ENCODE measurements at places on chromosomes 11 and 22.
A peak's percentile ranks its signal among the peaks of the same experiment; 100 is the strongest.

DNA sequence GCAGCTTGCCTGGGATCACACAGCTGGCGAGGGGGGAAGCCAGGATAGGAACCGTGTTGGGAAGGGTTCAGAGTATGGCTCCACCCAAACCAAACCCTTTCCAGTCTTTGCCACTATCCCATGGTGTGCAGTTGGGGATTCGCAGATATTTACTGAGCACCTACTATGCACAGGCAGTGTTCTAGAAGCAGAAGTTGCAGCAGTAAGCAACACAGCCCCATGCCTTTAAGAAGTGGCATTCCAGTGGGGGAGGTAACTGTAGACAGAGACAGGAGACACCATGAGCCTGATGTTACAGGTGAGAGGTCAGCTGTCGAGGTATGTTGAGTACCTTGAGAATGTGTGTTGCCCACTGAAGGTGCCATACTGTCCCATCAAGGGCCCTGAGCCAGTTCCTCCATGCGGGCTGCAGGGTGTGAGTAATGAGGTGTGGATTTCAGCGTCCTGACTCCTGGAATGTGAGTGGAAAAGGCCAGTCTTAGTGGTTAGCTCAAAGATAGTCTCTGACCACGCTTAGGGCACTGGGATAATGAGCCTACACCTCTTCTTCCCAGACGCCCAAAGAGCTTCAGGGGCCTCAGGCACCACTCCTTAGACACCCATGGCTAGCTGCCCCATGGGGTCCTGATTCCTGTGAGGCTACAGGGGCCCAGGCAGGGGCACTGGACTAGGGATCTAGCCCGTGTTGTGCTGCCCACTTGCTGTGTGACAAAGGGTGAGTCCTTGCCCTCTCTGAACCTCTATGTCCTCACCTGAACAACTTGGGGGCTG lies 71.8 kb upstream of the TP53I11 start:
- no peak for DNase-seq

DNA sequence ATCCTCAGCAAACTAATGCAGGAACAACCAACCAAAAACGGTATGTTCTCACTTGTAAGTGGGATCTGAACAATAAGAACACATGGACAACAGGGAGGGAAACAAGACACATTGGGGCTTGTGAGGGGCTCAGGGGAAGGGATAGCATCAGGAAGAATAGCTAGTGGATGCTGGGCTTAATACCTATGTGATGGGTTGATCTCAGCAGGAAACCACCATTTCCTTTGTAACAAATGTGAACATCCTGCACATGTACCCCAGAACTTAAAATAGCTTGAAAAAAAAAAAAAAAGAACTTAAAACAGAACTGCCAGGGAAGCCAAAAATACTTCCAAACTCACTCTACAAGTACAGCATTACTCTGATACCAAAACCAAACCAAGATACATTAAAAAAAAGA lies 33.8 kb downstream of the CASP4 start:
- DNase-seq, result no peak

- DNase-seq, result no peak
These were observed 5.0 kb upstream of the SH3BP1 start for GRCh38 chr22:37634417-37634924.

DNA sequence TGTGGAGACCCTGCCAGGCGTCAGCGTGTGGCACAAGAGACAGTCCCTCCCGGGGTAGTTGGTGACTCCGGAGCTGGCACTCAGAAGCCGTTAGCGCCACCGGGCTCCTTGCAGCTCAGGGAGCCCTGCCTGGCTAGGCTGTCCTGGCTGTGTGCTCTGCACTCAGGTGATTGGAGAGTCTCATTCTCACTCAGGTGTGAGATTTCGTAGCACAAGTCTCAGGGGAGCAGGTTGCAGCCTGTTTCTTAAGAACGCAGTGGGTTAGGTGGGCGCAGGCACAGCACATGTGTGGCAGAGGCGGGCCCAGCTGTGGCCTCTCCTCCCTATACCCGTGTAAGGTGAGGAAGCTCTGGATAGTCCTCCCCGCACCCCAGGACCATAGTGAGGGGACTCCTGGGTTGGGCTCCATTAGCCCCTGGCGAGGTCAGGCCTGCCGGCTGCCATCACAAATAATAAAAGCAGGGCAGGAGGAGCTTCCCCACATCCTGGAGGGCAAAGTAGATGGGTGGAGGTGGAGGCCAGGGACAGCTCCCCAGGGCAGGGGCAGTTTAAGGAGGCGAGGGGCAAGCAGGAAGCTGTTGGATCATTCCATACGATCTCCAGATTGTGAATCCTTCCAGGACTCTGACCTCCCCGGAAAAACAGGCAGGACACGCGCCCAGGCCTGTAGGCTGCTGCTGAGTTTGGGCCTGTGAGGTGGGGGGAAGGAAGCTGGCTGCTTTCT lies 39.4 kb downstream of the SBF1 start:
- DNase-seq, result no peak

GRCh38 chr22:39360242-39360641 lies 10.5 kb downstream of the SYNGR1 start:
- DNase-seq, result no peak

GRCh38 chr11:127075758-127076157 lies 75.2 kb upstream of the KIRREL3 start:
- DNase-seq, result no peak

- no peak for DNase-seq
These were observed 21.8 kb downstream of the MPPED1 start for GRCh38 chr22:43433451-43434274.

DNA sequence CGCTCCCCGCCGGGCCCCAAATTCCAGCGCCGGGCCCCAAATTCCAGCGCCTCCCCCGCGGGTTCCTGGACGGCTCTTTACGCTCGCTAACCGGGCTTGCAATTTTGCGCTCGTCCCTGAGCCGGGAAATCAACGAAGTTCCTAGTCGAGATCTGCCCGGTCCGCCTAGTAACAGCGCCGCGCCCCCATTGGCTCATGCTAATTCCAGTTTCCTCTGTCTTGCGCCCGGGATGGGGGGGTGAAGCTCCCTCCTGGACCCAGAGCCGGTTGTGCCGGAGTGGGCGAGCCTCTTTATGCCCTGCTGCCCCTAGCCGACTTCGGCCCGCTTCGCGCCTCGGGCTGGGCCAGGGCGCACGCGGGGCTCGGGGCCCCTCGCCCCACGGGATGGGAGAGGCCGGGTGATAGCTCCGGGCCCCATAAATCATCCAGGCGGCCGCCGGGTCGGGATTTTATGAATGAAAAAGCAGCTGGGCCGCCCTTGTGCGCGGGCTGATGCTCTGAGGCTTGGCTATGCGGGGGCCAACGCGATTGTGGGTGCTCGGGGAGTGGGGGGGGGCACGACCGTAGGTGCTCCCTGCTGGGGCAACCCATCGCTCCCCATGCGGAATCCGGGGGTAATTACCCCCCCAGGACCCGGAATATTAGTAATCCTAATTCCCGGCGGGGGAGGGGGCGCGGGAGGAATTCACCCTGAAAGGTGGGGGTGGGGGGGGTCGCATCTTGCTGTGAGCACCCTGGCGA lies 1.8 kb upstream of the CCND1 start:
- DNase-seq, result peak; percentile 86

- no peak for DNase-seq
These were observed 261.4 kb downstream of the DDX10 start for GRCh38 chr11:108926171-108926840.

DNA sequence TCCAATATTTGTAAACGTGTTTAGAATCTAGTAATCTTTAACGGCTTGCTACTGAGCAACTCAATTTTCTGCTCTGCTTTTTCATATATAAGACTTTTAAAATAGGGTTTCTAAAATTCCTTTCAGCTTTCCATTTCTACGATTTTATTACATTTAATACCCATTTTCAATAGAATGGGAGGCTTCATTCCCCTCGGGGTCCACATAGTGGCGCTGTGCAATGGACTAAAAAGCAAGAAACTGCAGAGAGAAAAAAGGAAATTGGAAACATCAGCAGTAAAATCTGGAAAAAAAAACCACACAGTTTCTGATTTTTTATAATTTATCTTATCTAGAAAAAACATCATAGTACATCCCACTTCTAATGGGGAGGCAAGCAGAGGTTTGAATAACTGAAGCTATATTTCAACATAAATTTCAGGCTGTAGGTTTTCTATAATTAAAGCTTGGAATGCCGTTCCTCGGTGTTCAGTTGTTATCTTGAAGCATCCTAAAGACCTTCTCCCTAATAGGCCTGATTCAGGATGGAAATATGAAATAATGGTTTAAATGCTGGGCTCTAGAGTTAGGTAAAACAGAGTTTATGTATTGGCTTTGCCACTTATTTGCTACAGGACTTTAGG lies 18.7 kb upstream of the JHY start:
- DNase-seq, result peak; percentile 59

GRCh38 chr11:14357881-14358728 lies 878 bp downstream of the RRAS2 start:
- DNase-seq, result no peak

DNA sequence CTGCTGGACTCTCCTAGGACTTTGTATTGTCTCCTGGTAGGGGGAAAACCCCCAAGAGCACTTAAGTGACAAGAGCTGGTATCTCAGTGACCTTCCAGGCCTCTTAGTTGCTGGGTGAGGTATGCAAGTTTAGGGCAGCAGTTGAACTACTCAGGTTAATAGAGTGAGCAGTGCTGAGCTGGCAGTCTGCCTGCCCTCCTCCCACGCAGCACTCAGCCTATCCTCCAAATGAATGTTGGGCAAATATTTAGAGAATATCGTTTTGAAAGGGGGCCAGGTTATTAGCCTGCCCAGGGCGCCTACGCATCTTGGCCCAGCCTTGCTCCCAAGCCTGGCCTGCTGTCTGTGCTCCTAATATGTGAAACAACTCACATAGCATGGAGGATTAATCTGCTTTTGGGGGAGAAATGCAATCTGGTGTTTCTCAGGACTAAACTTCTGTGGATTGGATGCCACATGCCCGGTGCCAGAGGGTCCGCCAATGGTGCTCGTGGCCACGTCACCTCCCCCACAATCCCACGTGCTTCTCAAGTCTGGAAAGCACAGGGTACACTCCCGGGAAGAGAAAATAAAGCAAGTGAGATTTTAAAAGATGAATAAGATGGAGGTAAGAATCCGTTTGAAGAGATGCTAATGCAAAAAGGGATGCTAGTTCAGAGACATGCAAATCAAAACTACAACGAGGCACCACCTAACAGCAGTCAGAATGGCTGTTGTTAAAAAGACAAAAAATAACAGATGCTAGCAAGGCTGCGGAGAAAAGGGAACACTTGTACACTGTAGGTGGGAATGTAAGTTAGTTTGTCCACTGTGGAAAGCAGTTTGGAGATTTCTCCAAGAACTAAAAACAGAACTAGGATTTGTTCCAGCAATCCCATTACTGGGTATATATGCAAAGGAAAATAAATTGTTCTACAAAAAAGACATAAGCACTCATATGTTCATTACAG lies 67.7 kb downstream of the SPON1 start:
- peak; percentile 29 for DNase-seq

DNA sequence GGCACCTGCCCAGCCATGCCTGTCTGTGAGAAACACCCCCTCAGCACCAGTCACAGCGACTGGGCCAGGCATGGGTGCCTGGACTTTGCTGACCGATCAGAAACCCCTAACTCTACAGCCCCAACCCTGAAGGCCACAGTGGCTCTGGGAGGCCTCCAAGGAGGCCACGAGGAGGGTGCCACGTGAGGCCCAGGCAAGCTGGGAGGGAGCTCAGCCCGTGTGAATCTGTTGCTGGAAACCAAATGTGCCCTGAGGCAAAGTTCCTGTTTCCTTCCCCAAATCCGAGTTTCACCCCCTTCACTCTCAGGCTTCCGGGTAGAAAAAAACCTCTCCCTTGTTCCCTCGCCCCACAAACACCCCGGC lies 1.3 kb downstream of the UNC93B1 start:
- no peak for DNase-seq

- DNase-seq, result no peak
These were observed 79.7 kb downstream of the DGCR2 start for GRCh38 chr22:19042285-19043120.

DNA sequence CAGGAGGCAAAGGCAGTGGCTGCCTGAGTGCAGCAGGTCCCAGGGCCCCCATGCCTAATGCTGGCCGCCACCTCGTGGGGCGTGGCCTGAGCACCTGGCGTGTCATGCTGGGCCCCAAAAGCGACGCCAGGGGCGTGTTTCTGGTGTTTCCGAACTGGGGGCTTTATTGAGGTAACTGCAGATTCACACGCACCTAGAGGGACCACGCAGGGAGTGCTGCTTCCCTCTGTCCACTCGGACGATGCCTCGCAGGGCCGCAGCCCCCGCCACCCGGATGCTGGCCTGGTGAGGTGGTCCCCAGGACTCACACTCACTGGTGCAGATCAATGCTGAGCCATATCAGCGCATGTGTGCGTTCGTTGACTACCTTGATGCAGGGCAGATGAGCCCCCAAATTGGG lies 736.2 kb downstream of the BRD1 start:
- DNase-seq, result no peak

Measured in COLO829 (cell line).